ENCODE measurements at places on chromosomes 3 and 15. TPM values are rescaled to one million over a fixed set of nuclear protein-coding genes. Genes with fewer than 3 reads are reported as not detected.

LIPH gene
- under 0.01 TPM for total RNA-seq

GRK7 gene
- total RNA-seq = not detected

FHIT gene
- total RNA-seq = 2.2 TPM

CHRFAM7A gene
- under 0.01 TPM for total RNA-seq

SEMA3B gene
- 23.3 TPM for total RNA-seq

CCDC32 gene
- 20.7 TPM for total RNA-seq

CYP8B1 gene
- total RNA-seq = not detected

AMIGO3 gene
- 0.43 TPM for total RNA-seq

KAT2B gene
- 9.7 TPM for total RNA-seq

WDR93 gene
- total RNA-seq = under 0.01 TPM

CPN2 gene
- not detected for total RNA-seq

LEKR1 gene
- total RNA-seq = 0.97 TPM

CCDC13 gene
- 0.64 TPM for total RNA-seq

GRCh38 chr15:80978685-80979329, 10.8 kb downstream of the MESD start:
- peak; percentile 58 for DNase-seq

- peak; percentile 98 for DNase-seq
Measured at GRCh38 chr15:75694241-75695182, 18.1 kb downstream of the CSPG4 start.

DNA sequence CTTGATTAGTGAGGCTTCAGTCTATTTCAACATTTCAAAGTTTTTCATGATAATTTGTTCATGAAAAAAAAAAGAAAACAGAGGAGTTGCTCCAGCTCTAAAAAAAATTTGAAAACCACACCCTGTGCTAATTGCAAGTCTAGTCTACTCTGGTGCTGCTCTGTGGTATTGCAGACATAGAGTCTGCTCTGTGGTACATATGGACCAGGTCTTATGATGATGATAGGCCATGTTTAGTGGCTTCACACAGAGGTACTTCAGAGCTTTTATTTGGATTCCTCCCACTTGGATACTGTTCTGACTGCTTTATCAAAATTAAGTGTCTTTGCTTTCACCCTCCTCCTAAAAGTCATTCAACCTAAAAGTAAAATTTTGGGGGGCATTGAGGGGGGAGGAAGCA, 160.8 kb downstream of the ALCAM start:
- DNase-seq = no peak

GRCh38 chr3:121885386-121885785, 8.8 kb upstream of the SLC15A2 start:
- DNase-seq = peak; percentile 3

DNA sequence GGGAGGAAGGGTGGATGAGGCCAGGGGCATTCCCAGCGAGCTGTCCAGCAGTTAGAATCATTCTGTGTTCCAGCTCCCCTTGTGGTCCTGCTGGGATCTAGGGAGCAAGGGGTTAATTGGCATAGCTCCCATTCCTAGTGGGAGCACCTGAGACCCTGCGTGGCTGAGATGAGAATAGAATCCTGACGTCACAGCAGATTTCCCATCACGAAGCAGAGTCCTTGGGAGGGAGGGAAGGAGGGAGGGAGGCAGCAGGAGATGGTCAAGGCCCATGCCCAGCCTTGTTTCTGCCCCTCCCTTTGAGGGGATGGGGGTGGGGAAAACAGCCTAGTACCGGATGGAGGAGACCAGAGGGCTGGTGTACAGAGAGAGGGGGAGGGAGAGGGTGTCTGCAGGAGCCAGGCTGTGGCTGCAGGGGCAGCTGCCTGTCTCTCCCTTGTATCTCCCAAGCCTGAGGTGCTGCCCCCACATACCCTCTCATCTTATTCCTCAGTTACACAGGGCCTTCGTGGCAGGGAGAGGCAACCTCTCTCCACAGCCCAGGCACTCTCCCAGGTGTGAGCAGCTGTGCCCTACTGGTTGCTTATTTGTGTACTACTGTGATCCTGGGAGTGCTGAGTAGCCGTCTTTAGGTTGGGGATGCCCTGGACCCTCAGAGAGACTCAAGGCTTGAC, 5.4 kb downstream of the TYRO3 start:
- peak; percentile 49 for DNase-seq

DNA sequence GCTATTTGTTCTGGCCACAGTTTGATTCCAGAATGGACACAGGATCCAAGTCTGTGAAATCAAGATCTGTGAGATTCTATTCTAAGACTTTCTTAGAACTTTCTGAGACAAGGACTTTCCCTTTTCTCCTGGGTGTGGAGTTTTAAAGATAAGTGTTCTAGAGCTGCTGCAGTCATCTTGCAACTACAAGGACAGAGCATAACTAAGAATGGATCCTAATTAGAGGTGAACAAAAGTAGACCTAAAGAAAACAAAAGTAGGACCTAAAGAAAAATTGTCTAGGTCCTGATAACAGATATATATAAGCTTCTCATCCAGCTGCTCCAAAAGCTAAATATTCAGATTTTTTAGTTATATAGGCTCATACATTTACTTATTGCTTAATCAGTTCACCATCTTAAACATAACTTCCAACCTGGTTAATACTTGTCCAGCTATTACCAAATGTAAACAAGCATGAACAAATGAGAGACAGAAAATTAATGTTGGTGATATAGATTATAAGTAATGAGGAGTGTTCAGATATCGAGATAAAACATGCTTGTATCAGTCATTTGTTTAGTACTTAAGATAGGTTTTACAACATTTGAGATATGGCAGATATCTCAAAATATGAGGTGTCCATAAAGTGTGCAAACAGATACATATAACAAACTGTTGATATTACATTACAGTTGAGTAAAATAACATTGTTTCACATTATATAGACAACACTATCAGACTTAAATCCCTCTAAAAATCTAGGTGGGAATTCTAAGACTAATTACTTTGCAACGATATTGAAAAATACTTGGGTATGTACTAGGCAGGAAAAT, 75.1 kb downstream of the CD200 start:
- no peak for DNase-seq

- DNase-seq = no peak
Measured at GRCh38 chr3:53255423-53255774, 423 bp downstream of the TKT start.

- no peak for DNase-seq
Measured at GRCh38 chr15:79602731-79603130, 170.6 kb downstream of the MINAR1 start.

DNA sequence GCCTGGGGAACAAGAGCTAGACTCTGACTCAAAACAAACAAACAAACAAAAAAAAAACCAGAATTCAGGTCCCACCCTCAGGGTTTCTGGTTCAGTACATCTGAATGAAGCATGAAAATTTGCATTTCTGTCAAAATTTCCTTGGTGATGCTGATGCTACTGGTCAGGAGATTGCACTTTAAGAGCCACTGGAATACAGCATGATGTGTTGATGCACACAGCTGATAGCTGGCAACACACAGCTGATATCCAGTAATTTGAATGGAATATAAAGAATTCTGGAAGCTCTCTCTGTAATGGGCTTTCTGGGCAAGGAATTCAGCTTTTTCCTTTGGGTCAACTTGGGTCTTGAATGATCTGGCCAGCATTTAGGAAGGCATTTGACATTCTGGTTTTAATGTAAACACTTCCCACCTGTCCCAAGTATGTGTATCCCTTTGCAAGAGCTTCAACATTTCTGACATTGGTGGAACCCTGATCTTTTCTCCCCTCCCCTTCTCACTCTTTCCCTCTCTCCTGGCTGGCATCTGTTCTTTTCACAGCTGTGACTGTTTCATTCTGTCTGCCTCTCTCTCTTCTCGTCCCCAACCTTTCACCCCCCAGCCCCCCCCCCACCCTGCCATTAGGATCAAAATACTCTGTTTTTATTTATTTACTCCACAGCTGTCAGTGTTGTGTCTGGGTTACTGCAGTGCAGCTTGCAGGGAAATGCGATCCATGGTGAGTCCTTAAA, 189.5 kb downstream of the TPRG1 start:
- no peak for DNase-seq

DNA sequence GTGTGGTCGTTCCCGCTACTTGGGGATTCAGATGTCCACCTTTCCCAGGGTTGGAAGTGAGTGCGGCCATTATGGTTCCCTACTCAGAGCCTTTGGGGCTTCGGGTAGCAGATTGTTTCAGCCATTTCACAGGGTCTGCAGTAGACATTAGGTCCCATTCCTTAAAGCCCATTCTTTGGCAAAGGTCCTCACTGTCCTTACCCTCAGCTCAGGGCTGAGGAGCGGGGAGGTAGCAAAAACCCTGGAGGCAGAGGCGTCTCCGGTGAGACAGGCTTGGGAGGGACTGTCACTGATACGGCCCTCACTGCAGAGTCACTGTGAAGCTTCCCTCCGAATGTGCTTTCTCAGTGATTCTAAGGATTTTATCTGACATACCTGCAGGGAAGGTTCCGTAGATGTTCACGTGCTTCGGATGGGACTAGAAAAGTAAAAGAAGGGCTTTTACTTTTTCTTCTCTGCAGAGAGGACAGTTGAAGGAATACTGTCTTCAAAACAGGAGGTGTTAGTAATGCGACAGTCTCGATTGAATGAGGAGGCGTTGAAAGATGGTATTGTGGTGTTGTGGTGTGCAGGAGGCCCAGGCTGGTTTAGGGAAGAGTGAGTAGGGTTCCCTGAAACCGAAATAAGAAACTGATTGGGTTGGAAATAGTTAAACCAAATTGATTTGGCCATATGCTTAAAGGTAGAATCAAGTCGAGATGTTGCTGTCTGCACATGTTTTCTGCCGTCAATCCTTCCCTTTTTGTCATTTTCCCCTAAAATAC, 630 bp downstream of the ATP6V1A start:
- peak; percentile 25 for DNase-seq

DNA sequence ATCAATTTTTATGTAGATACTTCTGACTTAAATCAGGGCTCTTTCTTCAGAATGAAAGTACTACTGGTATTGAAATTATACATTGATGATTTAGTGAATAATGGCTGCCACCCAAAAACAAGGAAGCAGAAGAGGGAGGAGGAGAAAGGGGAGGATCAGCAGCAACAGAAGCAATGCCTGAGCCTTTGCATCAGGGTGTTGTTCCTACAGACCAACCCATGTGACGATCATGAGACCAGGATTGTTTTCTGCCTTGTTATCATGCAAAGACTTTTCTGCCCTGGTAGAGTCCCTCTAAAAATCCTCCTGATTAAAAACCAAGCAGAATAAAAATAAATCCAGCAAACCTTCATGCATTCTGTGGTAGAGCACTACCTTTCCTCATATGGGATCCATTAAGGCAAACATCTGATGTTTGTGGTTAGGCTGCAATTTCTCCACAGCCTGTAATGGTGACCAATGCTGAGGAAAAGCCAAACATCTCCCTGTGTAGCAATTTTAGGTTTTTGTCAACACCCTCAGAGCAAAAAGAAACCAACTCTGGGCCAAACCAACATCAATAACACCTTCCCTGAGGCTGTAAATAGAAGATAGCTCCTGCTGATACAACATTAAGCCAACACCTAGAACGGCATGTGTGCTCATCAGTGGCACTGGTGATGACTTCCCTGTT, 191.7 kb downstream of the ATP8B4 start:
- DNase-seq = peak; percentile 88

- no peak for DNase-seq
Measured at GRCh38 chr3:38268522-38268921, 2.9 kb downstream of the SLC22A13 start.

GRCh38 chr3:104526901-104527401, 839.8 kb upstream of the ALCAM start:
- DNase-seq = no peak

- no peak for DNase-seq
Measured at GRCh38 chr3:48970586-48970985, 19.5 kb upstream of the P4HTM start.

GRCh38 chr15:51053571-51053970, 41.1 kb downstream of the TNFAIP8L3 start:
- DNase-seq = no peak

DNA sequence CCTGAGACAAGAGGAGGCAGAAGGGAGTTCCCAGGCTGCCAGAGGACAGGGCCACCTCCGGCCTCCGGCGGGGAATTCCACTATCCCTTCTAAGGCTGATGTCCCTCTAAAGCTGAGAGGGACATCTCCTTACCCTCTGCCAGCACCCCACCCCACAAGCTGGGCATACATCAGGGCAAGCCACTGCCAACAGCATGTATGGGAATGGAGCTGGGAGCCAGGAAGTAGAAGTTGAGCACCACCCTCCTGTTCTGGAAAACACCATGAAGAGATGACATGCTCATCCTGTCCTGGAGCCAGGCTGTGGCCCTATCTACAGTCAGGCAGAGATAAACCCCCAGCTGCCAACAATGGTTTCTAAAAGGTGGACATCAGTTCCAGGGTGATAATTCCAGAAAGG, 7.1 kb downstream of the PLCD1 start:
- DNase-seq = no peak

DNA sequence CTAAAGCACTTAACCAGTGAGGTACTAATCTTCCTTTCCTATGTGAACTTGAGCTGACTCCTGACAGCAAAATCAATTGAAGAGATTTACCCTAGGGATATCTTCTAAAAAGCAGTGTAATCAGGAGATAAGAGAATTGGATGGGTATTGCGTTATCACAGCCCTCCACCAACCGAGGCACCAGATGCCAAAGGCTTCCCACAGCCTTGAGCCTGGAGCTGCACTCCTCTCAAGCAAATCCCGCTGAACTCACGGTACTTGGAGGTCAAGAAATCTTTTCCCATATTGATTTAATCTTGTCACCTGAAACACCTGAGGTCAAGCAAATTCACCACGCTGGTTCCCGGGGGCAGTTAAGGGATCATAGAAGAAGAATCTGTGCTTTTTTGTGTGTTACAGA, 346.8 kb downstream of the TBL1XR1 start:
- no peak for DNase-seq

DNA sequence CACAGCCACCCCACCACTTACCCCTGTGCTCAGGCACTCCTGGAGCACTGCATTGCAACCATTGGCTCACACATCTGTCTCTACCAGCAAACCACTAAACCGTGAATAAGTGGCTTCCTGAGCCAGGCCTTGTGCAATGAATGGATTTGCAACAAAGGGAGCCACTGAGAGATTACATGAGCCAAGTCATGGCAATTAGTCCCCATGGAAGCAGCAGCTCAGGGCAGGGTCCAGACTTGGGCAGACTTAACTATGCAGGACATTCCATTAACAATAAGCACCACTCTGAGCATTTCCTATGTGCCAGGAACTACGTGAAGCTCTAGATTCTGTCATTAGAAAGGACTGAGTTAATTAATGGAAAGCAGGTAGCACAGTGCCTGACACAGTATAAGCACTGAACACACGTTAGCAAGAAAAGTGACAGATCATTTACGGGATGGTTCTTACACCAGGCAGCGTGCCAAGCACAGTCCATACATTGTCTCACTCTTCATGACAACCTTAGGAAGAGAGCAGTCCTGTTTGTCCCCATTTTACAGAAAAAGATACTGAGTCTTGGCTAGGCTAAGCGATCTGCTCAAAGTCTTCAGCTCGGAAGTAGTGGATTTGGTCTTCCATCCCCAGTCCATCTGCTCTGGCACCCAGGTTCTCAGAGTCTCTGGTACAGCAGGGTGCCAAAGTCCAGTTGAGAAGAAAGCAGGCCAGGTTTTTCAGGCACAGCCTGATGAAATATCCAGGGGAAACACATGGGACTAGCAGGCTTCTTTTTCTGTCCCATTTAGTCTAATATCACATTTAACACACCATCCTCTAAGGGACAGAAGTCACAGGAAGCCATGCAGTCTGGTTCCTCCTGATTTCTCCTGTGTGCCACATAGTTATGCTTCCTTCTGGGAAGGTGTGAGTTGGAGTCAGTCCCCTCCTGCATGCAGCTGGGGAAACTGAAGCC, 44.1 kb downstream of the LIPC start:
- DNase-seq = peak; percentile 22

- no peak for DNase-seq
Measured at GRCh38 chr3:51974277-51974962, 444 bp upstream of the ABHD14A start.

Data from fibroblast of villous mesenchyme (primary cell).